Keratinocyte (primary cell): ENCODE measurements at places on chromosomes 7 and 10.

DNA sequence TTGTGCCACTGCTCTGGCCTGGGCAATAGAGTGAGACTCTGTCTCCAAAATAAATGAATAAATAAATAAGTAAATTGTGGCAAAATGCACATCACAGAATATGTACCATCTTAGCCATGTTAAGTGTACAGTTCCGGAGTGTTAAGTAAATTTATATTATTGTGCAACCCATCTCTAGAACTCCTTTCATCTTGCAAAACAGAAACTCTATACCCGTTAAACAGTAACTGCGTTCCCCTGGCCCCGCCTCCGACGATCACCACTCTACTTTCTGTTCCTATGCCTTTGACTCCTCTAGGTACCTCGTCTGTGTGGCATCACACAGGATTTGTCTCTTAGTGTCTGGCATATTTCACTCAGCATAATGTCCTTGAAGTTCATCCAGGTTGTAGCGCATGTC lies 356.4 kb upstream of the FOXK1 start:
- no peak for DNase-seq

- DNase-seq = no peak
Measured at GRCh38 chr7:30634193-30634626, 39.5 kb downstream of the GARS1 start.

GRCh38 chr7:13447637-13448036 lies 541.8 kb downstream of the ETV1 start:
- no peak for DNase-seq

GRCh38 chr7:49099587-49100326 lies 175.4 kb downstream of the CDC14C start:
- DNase-seq = no peak

DNA sequence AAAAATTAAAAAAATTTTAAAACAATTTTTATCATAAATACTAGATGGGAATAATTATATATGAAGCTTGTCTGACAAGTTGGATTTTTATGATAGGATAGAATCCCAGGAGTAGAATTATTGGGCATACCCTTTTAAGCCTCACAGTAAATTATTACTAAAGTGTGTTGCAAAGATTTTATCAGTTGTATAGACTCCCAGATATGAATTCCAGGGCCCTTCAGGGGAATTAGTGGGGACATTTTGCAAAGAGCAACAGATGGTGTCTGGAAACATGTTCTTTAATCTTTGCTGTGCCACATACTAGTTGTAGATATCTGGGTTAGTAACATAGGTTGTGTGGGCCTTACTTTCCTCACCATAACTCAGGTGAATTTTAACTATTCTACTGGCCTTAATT lies 28.7 kb downstream of the ZEB1 start:
- DNase-seq = no peak

DNA sequence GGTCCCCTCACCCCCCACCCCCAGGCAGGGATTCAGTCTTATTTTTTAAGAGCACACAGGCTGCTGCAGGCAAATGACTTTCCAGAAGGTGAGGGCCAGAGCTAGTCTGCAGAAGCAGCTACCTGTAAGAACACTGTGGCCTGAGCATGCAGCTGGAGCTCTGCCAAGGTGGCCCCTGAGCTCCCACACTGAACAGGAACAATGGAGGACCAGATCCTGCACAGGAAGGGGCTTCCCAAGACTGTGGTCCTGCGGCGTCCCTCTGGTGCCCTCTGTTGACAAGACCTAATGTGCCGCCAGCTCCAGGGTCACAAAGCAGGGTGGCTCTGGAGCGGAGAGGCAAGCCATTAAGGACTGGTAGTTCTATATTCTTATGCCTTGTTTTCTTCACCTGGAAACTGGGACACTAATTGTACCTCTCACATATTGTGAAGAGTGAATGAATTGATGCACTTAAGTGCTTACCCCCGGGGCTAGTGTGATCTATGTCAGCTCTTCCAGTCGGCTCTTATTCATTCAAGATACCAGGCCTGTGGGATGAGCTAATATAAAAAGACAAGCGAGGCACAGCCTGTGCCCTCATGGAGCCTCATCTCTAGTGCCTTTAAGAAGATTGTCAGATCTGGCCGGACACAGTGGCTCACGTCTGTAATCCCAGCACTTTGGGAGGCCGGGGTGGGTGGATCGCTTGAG lies 8.0 kb upstream of the BEND7 start:
- DNase-seq = no peak

- no peak for DNase-seq
Measured at GRCh38 chr10:22333975-22334282, 11.4 kb upstream of the SPAG6 start.
